Activated naive CD4-positive, alpha-beta T cell treated with Interleukin-2 at 50 U/mL for 16 hours (primary cell): ENCODE measurements at places on chromosomes 16 and 17.

GRCh38 chr17:60604686-60605334 is 4.8 kb downstream of the PPM1D start:
- no peak for DNase-seq

- DNase-seq: no peak
Observed at GRCh38 chr17:29401258-29401657, 11.1 kb downstream of the TAOK1 start.

GRCh38 chr17:27919079-27919478 is 25.9 kb upstream of the LYRM9 start:
- no peak for DNase-seq

GRCh38 chr17:13297183-13297582 is 279.4 kb upstream of the ELAC2 start:
- DNase-seq: no peak

GRCh38 chr17:28705074-28705659 is 6.5 kb downstream of the PROCA1 start:
- no peak for DNase-seq

DNA sequence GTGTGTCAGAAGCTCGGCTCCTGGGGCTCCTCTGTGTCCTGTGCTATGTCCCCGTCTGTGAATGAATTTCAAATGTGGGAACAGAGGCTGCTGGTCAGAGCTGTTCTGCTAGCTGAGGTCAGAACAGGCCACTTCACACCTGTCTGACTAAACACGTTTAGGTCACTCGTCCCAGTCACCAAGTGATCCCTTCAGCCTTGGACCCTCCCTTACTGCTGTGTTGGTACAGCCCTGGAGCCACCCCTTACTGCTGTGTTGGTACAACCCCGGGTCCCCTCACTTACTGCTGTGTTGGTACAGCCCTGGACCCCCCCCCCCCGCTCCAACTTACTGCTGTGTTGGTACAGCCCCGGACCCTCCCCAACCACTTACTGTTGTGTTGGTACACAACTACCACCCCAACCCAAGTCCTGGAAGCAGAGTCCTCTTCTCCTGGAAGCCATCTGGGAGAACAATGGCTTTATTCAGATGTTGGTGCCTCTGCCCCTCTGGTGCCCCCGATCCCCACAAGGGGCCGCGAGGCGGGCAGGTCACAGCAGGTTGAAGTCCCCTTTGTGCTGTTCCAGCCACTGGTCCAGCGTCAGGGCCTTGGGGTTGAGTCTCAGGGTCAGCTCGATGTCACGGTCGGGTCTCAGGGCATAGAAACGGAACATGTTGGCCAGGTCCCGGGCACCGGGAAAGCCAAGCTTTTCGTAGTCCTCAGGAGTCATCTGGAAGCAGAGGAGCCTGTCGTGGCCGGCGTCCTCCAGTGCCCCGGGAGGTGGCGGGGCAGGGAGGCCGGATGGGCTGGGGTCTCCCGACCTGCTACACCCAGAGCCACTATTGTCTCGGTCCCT is 13.0 kb downstream of the NMRAL1 start:
- DNase-seq: no peak

GRCh38 chr16:21279501-21279900 is 1.4 kb upstream of the CRYM start:
- no peak for DNase-seq

DNA sequence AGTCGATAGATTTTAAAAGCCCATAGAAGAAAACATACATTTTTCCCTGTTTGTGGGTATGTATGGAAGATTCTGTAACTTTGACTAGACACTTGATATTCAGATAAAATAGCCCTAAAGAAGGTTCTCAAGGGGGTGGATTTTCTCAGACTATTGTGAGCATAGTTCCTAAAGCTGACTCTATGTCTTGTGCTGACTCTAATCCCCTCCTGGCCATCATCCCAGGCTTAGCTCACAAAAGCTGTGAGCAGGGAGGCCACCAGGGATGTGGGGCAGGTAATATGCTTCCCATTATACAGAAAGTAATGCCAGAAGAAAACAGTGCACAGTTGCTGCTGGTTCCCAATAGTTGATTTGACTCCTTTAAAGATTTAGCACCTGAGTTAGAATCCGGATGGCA is 32.0 kb downstream of the CDH13 start:
- DNase-seq: no peak

GRCh38 chr16:67766291-67766690 is 40.1 kb downstream of the RANBP10 start:
- no peak for DNase-seq

GRCh38 chr16:77539421-77540034 is 104.7 kb upstream of the ADAMTS18 start:
- DNase-seq: no peak

GRCh38 chr17:70107441-70107840 is 32.4 kb downstream of the KCNJ16 start:
- DNase-seq: no peak
